ENCODE measurements at places on chromosomes 7 and 10. TPM values are rescaled to one million over a fixed set of nuclear protein-coding genes. Genes with fewer than 3 reads are reported as not detected.

The CUZD1 gene
- total RNA-seq = 0.55 TPM

The SCRN1 gene
- total RNA-seq = 100 TPM

The SLC29A3 gene
- 1.1 TPM for total RNA-seq

The PCLO gene
- total RNA-seq = under 0.01 TPM

The GRM3 gene
- total RNA-seq = not detected

The KIAA1549 gene
- total RNA-seq = 1.4 TPM

The TMEM178B gene
- 0.09 TPM for total RNA-seq

The SPDYE2 gene
- not detected for total RNA-seq

The ADAMTS14 gene
- total RNA-seq = 5.5 TPM

The THSD7A gene
- total RNA-seq = 0.55 TPM

The KIF11 gene
- 3.4 TPM for total RNA-seq

The PDZD7 gene
- total RNA-seq = 1.1 TPM

The RNF133 gene
- 0.14 TPM for total RNA-seq

The TMEM140 gene
- total RNA-seq = 14.6 TPM

The ADCYAP1R1 gene
- total RNA-seq = not detected

The CRHR2 gene
- not detected for total RNA-seq

The PTN gene
- 27.8 TPM for total RNA-seq

The ZNF727 gene
- 0.28 TPM for total RNA-seq

The C10orf67 gene
- total RNA-seq = 0.14 TPM

The MOSPD3 gene
- total RNA-seq = 4.1 TPM

The FEZF1 gene
- total RNA-seq = not detected

The POM121 gene
- 3.9 TPM for total RNA-seq

The SH2D4B gene
- total RNA-seq = not detected

The TMEM254 gene
- total RNA-seq = 9.3 TPM

The SOSTDC1 gene
- total RNA-seq = not detected

The MAGI2 gene
- 8.2 TPM for total RNA-seq

The AIFM2 gene
- 8.4 TPM for total RNA-seq

The LRRD1 gene
- 0.14 TPM for total RNA-seq

The CCDC136 gene
- total RNA-seq = 8.5 TPM

The HIBADH gene
- total RNA-seq = 84.3 TPM

The NKX1-2 gene
- not detected for total RNA-seq

The PIP gene
- total RNA-seq = not detected

The ZPBP gene
- not detected for total RNA-seq

The ACHE gene
- not detected for total RNA-seq

The CEP41 gene
- 6.5 TPM for total RNA-seq
